AG04450 (cell line): ENCODE measurements at places on chromosomes 5 and 9.
A peak's percentile ranks its signal among the peaks of the same experiment; 100 is the strongest.

DNA sequence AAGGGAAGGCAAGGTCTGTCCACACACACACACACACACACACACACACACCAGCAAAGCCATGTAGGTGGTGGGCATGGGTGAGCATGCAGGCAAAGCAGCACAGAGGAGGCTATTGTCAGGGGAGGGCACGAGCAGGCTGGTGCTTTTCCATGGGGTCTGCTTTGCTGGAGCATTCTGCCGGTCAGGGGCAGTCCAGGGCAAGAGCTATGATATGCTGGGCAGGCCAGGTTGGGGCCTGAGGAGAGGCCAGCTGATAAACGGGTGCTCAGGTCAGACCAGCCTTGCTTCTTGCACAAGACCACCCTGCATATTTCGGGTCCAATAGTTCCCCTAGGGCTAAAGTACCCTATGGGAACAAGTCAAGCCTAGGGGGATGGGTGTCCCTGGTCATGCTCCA is 253.9 kb upstream of the DMAC1 start:
- no peak for DNase-seq

- no peak for DNase-seq
Measured at GRCh38 chr9:117098331-117098730, 316.5 kb downstream of the ASTN2 start.

- no peak for DNase-seq
Measured at GRCh38 chr9:17532461-17532860, 46.4 kb upstream of the SH3GL2 start.

- no peak for DNase-seq
Measured at GRCh38 chr9:93874242-93874641, 80.9 kb downstream of the BARX1 start.

GRCh38 chr5:131226899-131227298 is 37.0 kb upstream of the CDC42SE2 start:
- DNase-seq = no peak

DNA sequence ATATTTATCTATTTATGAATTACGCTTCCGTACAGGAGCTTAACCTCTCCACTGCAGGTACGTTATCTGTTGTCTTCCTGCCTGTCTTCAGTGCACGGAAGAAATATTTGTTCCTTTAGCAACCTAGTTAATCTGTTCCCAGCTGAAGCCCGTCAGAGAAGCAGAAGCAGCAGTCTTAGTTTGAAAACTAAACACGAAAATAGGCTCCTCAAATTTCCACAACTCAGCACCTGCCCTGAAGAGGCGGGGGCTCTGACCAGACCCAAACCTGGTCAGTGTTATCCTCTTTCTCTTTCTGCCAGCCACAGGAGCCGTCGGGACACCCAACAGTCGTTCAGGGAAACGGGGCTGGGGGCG is 462 bp downstream of the NUDCD2 start:
- DNase-seq = no peak

GRCh38 chr5:72474046-72474500 is 33.1 kb downstream of the ZNF366 start:
- DNase-seq = no peak

- no peak for DNase-seq
Measured at GRCh38 chr5:109855056-109855455, 165.3 kb downstream of the MAN2A1 start.

DNA sequence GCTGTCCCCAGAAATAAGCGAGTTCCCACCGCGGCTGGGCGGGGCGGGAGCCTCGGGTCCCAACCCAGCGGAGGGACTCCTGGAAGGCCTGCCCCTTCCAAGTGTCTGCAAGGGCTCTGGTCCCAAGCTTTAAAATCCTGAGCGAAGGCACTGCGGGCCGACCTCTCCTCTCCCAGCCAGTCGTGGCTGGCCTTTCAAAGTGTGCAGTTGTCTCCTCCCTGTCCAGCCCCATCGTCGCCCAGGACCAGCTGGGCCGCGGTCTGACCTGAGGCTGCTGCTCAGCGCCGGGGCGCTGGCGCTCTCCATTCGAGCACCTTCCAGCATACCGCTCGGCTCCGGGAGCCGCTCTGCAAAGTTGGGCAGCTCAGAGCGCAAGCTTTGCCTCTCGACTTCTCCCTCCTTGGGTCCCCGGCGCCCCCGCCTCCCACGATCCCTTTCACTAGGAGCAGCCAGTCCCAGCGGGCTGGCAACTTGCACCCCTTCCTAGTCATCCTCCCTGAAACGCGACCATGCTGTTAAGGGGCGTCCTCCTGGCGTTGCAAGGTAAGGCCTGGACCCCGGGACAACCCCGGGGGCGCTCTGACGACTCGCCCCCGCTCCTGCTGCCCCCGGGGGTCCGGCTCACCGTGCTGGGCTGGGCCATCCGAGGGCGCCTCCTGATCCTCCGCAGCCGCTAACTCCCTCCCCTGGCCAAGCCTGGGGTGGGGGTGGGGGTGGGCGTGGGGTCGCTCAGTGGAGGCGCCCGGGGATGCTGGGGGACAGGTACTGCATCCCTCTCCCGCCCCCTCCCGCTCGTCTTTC is at the start of gene MAMDC2:
MAMDC2 (plus strand) TSS at position 160 of the 801 bp plus-strand sequence; CDS start at position 510, 350 bp downstream.
- DNase-seq = no peak

- DNase-seq = no peak
Measured at GRCh38 chr9:77943057-77943456, 88.6 kb downstream of the GNAQ start.

GRCh38 chr5:149658299-149658698 is 71.8 kb upstream of the PPARGC1B start:
- no peak for DNase-seq

GRCh38 chr9:113546566-113546965 is 83.0 kb downstream of the RGS3 start:
- no peak for DNase-seq

DNA sequence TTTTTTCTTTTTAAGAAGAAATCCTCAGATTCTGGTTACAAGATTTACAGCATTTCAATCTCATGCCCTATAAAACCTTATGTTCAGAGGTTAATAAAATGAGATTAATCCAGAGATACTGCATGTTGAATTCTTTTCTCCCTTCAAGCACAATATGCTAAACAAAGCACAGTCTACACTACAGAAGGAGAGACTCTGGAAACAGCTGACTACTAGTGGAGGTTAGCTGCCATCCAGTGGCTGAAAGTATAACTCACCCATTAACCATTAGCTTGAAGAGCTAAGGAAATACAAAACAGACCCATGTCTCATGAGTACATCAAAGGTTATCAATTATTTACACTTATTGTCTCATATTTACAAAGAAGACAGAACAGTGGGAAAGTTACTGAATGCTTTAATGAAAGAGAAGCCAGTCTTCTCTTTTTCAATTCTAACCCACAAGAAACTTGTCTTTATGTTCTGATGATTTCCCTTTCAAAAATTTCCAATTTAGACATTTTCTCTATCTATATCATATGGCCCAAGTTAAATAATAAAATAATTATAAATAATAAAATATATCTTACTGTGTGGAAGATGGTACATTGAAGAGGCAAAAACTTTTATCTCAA is 12.7 kb upstream of the DNAH5 start:
- peak; percentile 32 for DNase-seq

DNA sequence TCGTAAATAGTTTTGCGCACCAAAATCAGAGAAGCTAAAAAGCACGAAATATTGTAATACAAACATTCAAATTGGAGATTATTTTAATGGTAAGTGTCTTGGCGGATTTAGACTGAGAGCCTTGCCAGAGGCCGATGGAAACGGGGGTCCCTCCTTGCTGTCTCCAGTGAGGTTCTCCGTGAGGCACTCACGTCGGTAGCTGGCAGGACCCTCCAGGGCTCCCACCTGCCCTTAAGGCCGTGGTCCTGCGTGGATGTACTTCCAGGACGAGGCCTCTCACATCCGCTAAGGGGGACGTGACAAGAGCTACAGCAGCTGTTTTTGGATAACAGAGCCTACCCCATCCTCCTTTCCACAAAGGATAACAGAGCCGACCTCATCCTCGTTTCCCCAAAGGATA is 7.9 kb downstream of the NKD2 start:
- DNase-seq = no peak

DNA sequence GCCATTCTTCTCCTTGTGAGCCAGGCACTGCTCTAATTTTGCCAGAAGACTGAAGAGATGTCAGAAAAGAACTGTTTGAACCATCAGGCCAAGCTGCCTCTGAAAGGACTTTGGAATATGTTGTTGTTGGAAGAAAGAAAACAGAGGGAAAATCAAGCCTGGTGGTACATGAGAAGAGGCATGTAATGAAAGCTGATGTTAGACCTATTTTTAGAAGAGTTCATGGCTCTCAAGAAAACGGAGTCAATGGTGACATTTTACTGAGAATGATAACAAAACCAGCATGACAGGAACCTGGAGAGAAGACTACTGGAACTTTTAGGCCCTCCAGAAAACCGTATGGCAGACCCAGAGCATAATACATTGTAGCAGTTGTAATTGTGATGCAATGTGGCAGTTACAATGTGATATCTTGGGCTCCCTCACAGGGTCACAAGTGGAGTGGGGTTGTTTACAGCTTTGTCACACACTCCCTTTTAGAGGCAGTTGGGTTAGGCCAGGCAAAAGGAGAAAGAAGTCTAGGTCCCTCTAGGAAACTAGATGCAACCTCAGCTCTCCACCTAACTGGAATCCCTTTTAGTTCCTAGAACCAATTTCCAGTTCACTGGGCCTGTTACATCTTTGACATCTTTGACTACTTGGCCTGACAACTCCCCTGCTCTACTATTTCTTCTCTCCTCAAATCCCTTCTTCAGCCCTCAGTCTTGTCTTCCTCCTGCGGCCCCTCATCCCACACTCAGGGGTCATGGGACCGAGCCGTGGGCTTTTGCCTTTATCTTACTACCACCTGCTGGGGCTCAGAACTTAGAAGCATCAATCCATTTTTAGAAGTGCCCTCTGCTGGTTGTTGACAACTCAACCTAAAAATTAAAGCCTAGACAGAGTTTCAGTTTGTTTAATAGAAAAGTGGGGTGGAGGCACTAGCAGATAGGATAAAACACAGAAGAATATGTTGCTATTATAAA is 61.2 kb upstream of the JAK2 start:
- no peak for DNase-seq

GRCh38 chr5:4833104-4833738 is 306.9 kb upstream of the ADAMTS16 start:
- no peak for DNase-seq

DNA sequence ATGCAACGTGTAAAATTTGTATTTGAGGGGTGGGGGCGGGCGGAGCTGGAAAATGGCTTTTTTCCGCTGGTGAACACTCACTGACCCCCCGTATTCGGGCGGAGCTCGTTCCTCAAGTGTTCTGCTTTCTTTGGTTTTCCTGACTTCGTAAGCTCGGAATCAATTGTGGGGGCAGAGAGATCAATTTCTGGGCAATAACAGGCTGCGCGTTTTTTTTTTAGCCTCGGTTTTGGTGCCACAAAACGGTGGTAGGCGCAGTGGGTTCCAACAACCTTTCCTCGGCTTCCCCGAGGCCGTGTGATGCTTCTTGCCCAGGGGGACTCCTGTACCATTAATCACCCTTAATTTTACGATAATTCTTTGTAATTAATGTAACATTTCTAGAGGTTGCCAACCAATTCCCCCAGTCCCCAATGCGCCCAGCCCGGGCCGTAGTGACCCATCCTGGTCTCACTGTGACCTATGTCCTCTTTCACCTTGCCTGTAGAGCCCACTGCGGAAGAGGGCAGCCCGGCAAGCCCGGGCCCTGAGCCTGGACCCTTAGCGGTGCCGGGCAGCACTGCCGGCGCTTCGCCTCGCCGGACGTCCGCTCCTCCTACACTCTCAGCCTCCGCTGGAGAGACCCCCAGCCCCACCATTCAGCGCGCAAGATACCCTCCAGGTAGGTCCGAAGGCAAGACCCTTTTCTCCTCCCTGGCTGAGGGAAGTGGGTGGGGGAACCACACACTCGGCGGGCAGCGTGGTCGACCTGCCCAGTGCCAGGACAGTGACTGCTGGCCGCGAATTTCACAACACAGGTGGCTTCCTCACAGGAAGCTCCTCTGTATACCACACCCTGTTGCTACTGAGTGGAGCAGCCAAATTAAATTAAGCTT is 3.7 kb downstream of the NR4A3 start:
- DNase-seq = no peak

DNA sequence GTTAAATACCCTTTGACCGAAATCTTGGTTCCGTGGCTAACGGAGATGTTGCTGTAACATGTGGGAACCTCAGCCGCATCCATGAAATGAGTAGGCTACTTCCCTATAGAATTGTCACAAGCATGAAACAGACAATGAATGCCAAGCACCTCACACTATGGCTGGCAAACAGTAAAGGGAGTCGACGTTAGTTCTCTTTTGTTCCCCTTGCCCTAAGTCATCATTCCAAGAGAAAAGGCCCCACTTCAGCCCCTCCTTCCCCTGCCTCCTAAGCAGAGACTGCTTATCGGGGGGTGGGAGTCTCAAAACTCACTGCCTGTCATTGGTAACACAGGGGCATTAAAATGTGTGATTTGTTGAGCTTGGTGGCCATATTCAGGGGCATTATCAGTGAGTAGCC is 159.6 kb downstream of the MAPKAP1 start:
- no peak for DNase-seq

DNA sequence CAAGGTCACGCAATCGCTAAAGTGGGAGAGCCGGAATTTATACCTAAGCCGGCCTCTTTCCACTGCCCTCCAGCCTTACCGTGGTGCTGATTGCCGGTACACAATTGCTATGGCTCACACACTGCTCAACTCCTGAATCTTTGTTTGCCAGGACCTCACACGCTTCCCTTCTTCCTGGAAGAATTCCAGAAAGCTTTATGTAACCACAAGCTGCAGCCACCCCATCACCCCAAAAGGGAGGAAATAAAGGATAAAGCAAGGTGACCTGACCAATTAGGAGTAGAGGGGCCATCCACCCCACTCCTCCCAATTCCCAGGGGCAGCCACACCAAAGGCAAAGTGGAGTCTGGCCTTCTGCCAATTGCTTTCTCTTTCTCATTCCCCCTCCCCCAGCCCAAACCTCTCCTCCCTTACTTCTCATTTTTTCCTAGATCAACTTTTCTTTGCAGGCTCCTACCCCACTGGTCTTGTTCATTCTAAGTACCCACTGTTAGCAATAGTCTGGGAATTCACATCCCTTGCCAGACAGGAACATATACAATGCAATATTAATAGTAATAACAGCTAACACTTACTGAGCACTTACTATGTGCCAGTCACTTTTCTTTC is 18.0 kb upstream of the CDC23 start:
- no peak for DNase-seq

GRCh38 chr9:2502760-2503159 is 118.8 kb upstream of the VLDLR start:
- DNase-seq = no peak

DNA sequence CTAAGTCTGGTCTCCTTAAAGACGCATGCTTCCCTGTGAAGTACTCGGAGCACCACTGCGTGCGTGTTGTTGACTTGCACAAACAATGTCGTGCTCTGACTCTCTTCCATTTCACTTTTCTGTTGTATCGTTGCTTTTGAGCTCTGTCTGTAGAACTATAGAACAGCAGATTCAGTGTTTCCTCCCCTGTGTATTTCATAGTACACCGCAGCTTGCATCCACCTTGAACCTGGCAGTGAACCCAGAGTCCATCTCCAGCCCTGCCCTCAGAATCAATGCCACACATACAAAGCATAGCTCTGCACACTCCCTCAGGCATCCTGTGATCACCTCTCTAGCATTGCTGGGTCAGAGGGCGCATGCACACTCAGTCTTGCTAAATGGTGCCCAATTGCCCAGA is 37.2 kb upstream of the ADAMTS2 start:
- no peak for DNase-seq

GRCh38 chr9:27722866-27723265 is 149.6 kb upstream of the C9orf72 start:
- no peak for DNase-seq
